ENCODE measurements at places on chromosomes 6 and 20. TPM values are rescaled to one million over a fixed set of nuclear protein-coding genes. Genes with fewer than 3 reads are reported as not detected.

- no peaks in the 10 kb centered on the region for H3K36me3 ChIP-seq
- H3K4me3 ChIP-seq = peak overlapping the region; percentile 55
- H3K4me1 ChIP-seq = no peaks in the 10 kb centered on the region
- H3K27ac ChIP-seq = peak overlapping the region; percentile 75
- H3K27me3 ChIP-seq = no peaks in the 10 kb centered on the region
- no peak for DNase-seq
Measured at GRCh38 chr20:17531665-17532025, 466 bp upstream of the BFSP1 start.

GRCh38 chr6:52724406-52725121 lies 38.7 kb downstream of the GSTA2 start:
- no peaks in the 10 kb centered on the region for H3K27me3 ChIP-seq
- H3K36me3 ChIP-seq = no peaks in the 10 kb centered on the region
- peaks cover 27% of the 10 kb centered on the region for H3K4me1 ChIP-seq
- H3K27ac ChIP-seq = peak overlapping the region; percentile 69
- no peak overlapping the region for H3K4me3 ChIP-seq

DNA sequence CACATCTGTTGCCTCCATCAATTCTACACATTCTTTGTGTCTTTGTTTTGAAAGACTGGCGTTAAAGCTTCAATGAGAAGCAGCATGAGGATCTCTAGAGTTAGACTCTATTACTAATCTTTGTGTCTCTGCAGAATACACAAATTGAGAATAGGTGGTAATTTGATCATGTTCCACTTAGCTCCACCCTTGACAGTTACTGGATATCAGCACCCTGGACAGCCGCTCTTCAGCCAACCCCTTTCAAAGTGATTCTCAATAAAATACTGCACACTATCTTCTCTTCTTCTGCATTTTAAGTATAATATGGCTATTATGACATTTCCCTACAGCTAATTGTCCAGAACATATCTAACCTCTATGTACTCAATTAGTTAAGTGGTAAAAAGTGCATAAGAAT lies 54.3 kb upstream of the CNR1 start:
- no peak overlapping the region for H3K27ac ChIP-seq
- no peaks in the 10 kb centered on the region for H3K27me3 ChIP-seq
- no peaks in the 10 kb centered on the region for H3K4me1 ChIP-seq

Gene BEND6
- polyA plus RNA-seq = 0.33 TPM

Gene BTBD3
- polyA plus RNA-seq = 10.7 TPM

Gene GPX5
- polyA plus RNA-seq = not detected

Gene TEAD3
- polyA plus RNA-seq = 18.6 TPM

All from stomach (tissue), 19 donors.